ENCODE measurements at places on chromosomes 5 and 9.

DNA sequence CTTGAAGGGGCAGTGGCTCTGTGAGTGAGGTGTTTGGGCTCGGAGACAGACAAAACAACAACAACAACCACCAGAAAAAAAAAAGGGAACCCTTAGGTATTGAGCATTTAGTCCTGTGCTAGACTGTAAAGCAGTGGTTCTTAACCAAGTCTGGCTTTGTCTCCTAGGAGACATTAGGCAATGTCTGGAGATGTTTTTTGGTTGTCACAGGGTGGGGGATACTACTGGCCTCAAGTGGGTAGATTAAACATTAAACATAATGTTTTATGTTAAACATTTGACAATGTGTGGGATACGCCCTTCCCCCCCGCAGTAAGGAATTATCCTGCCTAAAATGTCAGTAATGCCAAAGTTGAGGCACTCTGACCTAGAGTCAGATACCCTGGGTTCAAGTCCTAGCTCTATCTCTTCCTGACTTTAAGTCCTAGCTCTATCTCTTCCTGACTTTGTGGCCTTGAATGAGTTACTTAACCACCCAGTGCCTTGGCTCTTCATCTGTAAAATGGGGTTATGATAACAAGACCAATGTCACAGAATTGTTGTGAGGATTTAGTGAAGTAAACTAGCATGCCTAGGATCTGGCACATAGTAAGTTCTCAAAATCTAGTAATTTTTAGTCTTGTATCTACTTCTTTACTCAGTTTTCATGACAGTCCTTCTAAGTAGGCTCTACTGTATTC lies 1.8 kb downstream of the TRIM32 start:
- DNase-seq = no peak
- H3K36me3 ChIP-seq = no peaks in the 10 kb centered on the region
- peaks cover 59% of the 10 kb centered on the region for H3K4me1 ChIP-seq
- no peaks in the 10 kb centered on the region for H3K27me3 ChIP-seq

- no peaks in the 10 kb centered on the region for H3K27me3 ChIP-seq
- peaks cover 13% of the 10 kb centered on the region for H3K4me1 ChIP-seq
- peak overlapping the region; percentile 55 for H3K27ac ChIP-seq
- H3K4me3 ChIP-seq = peak overlapping the region; percentile 53
Observed at GRCh38 chr9:92711844-92712243, 41.9 kb upstream of the IPPK start.

GRCh38 chr9:115837618-115838017 lies 316.0 kb upstream of the PAPPA start:
- H3K36me3 ChIP-seq = no peaks in the 10 kb centered on the region
- no peak overlapping the region for H3K27ac ChIP-seq
- DNase-seq = no peak
- H3K4me3 ChIP-seq = no peak overlapping the region
- H3K4me1 ChIP-seq = no peaks in the 10 kb centered on the region
- H3K27me3 ChIP-seq = no peaks in the 10 kb centered on the region

DNA sequence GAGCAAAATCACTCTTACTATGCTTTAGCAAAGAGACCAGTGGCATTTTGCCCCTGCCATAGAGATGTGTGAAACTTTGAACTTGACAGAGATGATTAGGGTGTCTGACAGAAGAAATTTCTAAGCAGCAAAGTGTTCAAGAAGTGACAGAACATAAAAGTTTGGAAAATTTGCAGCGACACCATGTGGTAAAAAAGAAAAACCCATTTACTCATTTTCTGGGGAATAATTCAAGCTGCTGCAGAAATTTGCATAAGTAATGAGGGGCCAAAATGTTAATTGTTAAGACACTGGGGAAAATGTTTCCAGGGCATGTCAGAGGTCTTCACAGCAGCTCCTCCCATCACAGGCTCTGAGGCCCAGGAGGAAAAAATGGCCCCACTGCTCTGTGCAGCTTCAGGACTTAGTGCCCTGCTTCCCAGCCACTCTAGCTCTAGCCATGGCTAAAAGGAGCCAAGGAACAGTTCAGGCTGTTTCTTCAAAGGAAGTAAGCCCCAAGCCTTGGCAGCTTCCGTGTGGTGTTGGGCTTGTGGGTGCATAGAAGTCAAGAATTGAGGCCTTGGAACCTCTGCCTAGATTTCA lies 6.1 kb upstream of the AP3B1 start:
- H3K36me3 ChIP-seq = no peaks in the 10 kb centered on the region
- H3K4me3 ChIP-seq = no peak overlapping the region
- no peaks in the 10 kb centered on the region for H3K27me3 ChIP-seq
- no peak overlapping the region for H3K27ac ChIP-seq
- H3K4me1 ChIP-seq = peaks cover 4% of the 10 kb centered on the region
- no peak for DNase-seq

GRCh38 chr5:150641006-150641570 lies 628 bp downstream of the SYNPO start:
- no peak overlapping the region for H3K27ac ChIP-seq
- peaks cover 9% of the 10 kb centered on the region for H3K27me3 ChIP-seq
- DNase-seq = no peak
- H3K36me3 ChIP-seq = no peaks in the 10 kb centered on the region
